Activated T-helper 2 cell treated with anti-CD3 and anti-CD28 coated beads, Interferon-gamma antibody, Interleukin-2, Interleukin-4, amounts not matched to agents 10 μg/mL and 5 μg/mL and 100 μg/mL, durations not matched to agents 14 hours and 24 hours and 36 hours (primary cell): ENCODE measurements at places on chromosomes 12 and 14. TPM values are rescaled to one million over a fixed set of nuclear protein-coding genes. Genes with fewer than 3 reads are reported as not detected.

Gene PMCH
- 210 and 221 TPM in 2 replicates for total RNA-seq

Gene CCT2
- total RNA-seq = 409 and 416 TPM in 2 replicates

Gene NOS1
- not detected in 2 replicates for total RNA-seq

Gene EFCAB11
- 7.1 and 9.0 TPM in 2 replicates for total RNA-seq

Gene OR2AP1
- total RNA-seq = 0.11 TPM in 1 of 2 replicates, not detected in the other

Gene NUDT14
- 7.7 and 10.4 TPM in 2 replicates for total RNA-seq

Gene ANO2
- not detected in 2 replicates for total RNA-seq

Gene CEBPE
- total RNA-seq = not detected in 2 replicates

Gene RNU7-1
- total RNA-seq = not detected in 2 replicates

Gene TXNRD1
- 83.7 and 96.4 TPM in 2 replicates for total RNA-seq

Gene RSRC2
- 105 and 107 TPM in 2 replicates for total RNA-seq

Gene SYCP3
- total RNA-seq = 0.50 and 0.92 TPM in 2 replicates

Gene VASH1
- total RNA-seq = 12.4 and 12.9 TPM in 2 replicates

Gene NGB
- total RNA-seq = not detected in 2 replicates

Gene UNC119B
- total RNA-seq = 25.1 and 27.0 TPM in 2 replicates

Gene BMAL2
- total RNA-seq = 58.9 and 59.6 TPM in 2 replicates

Gene NPFF
- total RNA-seq = not detected in 2 replicates

Gene TAS2R13
- 0.74 and 0.84 TPM in 2 replicates for total RNA-seq

Gene LPAR5
- total RNA-seq = 3.6 and 4.1 TPM in 2 replicates

Gene COPZ1
- total RNA-seq = 108 and 109 TPM in 2 replicates

Gene PTPRO
- total RNA-seq = 0.41 TPM in 1 of 2 replicates, not detected in the other

Gene TRHDE
- not detected in 2 replicates for total RNA-seq

Gene TNFAIP2
- total RNA-seq = 0.64 and 1.0 TPM in 2 replicates
